H4 (cell line): ENCODE measurements at places on chromosomes 1 and 21. TPM values are rescaled to one million over a fixed set of nuclear protein-coding genes. Genes with fewer than 3 reads are reported as not detected.

- no peak for DNase-seq
These were observed 8.9 kb upstream of the MUTYH start for GRCh38 chr1:45348966-45349677.

- DNase-seq: peak; percentile 39
These were observed 253.1 kb upstream of the FGGY start for GRCh38 chr1:59043796-59044195.

DNA sequence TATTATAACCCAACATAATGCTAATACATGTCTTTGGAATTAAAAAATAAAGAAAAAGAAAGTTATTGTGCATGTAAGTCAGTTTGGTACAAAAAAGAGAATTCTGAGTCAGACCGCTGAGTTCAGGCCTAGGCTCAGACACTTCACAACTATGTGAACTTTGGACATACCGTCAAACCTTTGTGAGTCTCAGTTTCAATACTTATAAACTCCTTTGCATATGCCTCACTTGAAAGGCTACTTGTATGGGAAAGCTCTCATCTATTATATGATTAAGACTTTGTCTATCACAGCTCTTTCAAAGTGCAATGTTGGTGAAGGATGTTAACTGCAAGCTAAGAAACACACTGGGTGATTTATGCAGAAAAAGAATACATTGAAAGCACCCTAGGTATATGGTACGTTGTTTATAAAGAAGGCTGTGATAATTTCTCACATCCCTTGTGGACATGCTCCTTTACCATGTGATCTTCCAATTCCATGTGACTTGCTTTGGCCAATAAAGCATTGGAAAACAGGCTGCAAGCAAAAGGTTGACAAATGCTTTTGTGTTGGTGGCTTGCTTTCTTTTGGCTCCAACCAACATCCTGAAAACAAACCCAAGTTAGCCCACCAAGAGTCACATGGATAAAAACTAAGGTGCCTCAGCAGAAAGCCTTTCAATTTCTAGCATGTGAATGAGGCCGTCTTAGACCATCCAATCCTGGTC, 49.6 kb downstream of the INTS7 start:
- no peak for DNase-seq

DNA sequence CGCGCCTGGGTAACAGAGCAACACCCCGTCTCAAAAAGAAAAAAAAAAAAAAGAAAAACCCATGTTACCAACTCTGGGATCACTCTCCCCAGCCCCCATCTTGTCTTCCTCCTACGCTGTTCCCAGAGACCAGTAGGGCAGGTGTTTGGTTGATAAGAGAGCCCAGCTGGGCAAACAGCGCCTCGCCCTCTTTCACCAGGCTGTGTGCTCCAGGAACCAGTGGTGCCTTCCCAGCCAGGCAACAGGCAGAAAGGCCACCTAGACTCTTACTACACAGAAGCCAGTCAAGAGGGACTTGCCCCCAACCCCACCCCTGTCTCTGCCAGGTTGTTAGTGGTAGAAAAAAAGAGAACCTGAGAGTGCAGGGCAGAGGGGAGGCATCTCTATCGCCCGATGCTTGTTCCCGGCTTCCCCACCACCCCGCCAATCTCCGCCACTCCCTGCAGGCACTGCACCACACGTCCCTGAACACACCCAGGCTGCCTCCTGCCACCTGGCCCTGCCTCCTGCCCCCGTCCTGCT, 14.0 kb upstream of the CTRC start:
- no peak for DNase-seq

GRCh38 chr1:24443241-24443656, 27.6 kb downstream of the NIPAL3 start:
- no peak for DNase-seq

- DNase-seq: no peak
These were observed 13.7 kb downstream of the SKI start for GRCh38 chr1:2241820-2242219.

GRCh38 chr21:44394733-44395132, 41.3 kb downstream of the TRPM2 start:
- DNase-seq: no peak

DNA sequence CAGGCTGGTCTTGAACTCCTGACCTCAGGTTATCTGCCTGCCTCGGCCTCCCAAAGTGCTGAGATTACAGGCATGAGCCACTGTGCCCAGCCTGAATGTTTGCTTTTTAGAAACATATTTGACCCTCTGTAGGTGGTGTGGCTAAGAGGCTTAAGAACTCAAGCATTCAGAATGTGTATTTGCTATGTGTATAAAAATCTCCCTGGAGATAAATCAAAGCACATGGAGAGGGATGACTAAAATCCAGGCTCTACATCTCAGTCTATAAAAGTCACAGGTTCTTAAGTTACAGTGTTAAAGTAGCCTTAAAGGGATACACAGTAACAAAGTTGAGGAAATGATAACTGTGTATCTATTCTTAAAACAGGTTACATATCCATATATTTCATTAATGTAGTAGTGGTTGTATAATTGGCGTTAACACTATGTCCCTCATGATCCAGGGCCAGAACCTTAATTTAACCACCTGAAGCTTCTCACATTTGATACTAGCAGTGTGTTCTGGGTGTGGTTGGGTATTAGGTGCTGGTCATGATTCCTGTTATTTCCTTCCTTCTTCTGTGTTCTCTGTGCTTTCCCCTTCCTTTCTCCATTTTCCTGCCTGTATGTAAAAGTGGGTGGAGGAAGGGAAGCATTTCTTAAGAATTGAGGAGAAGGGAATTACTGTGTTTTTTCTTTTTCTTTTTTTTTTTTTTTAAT, 16.2 kb downstream of the GIPC2 start:
- no peak for DNase-seq

- DNase-seq: peak; percentile 67
These were observed 9.0 kb downstream of the PRDX1 start for GRCh38 chr1:45512641-45513054.

DNA sequence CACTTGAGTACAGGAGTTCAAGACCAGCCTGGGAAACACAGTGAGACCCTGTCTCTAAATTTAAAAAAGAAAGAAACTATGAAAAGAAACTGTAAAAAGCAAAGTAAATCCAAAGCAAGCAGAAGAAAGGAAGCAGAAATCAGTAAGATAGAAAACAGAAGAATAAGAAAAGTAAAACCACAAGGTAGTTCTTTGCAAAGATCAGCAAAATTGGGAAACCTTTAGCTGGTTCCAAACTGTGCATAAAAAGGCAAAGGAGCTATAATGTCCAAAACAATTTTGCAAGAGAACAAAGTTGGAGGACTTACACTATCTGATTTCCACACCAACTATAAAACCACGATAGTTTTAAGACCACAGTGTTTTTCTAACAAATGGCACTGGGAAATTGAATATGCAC, 218.8 kb downstream of the RPS6KC1 start:
- no peak for DNase-seq

DNA sequence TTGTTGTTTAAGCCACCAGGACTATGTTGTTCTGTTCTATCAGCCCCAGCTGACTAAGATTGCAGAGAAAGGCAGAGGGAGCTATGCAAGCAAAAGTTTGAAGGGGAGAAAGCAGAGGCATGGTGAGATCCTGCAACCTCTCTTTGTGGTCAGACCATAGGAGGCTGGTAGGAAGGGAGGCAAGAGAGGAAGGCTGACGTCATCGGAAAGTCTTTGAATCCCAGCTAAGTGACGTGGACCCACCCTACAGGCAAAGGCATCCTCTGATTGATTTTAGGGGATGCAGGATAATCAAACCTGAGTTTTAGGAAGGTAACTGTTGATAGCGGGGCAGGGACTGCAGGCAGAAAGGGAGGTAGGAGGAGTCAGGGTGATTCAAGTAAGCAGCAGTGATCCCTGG, 23.3 kb upstream of the TNNI1 start:
- no peak for DNase-seq

DNA sequence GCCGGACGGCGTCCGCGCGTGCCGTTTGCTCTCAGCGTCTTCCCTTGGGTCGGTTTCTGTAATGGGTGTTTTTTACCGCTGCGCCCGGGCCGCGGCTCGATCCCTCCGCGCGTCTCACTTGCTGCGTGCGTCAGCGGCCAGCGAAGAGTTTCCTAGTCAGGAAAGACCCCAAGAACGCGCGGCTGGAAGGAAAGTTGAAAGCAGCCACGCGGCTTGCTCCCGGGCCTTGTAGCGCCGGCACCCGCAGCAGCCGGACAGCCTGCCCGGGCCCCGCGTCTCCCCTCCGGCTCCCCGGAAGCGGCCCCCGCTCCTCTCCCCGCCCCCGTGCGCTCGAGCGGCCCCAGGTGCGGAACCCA, 159.8 kb downstream of the RUNX1 start:
- peak; percentile 52 for DNase-seq

- DNase-seq: no peak
These were observed 360.6 kb upstream of the USP24 start for GRCh38 chr1:55575571-55576279.

- no peak for DNase-seq
These were observed 473.8 kb upstream of the PKN2 start for GRCh38 chr1:88210103-88210787.

DNA sequence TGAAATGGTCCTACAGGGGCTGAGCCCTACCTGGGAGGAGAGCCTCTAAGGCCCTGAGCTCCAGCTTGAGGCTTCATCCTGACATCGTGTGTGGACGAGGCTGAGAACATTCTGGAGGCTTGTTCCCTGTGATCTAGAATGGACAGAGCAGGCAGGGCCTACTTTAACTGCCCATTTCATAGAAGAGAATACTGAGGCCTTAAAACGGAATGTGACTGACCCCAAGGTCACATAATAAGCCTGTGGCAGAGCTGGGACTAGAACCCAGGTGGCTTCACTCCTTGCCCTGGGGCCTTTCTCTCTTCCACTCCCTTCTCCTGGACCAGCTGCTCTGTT, 6.0 kb upstream of the SDC3 start:
- DNase-seq: no peak

GRCh38 chr1:26237230-26237966, 3.4 kb downstream of the CEP85 start:
- DNase-seq: peak; percentile 67

- DNase-seq: no peak
These were observed 10.0 kb downstream of the MRPS6 start for GRCh38 chr21:34083357-34083756.

DNA sequence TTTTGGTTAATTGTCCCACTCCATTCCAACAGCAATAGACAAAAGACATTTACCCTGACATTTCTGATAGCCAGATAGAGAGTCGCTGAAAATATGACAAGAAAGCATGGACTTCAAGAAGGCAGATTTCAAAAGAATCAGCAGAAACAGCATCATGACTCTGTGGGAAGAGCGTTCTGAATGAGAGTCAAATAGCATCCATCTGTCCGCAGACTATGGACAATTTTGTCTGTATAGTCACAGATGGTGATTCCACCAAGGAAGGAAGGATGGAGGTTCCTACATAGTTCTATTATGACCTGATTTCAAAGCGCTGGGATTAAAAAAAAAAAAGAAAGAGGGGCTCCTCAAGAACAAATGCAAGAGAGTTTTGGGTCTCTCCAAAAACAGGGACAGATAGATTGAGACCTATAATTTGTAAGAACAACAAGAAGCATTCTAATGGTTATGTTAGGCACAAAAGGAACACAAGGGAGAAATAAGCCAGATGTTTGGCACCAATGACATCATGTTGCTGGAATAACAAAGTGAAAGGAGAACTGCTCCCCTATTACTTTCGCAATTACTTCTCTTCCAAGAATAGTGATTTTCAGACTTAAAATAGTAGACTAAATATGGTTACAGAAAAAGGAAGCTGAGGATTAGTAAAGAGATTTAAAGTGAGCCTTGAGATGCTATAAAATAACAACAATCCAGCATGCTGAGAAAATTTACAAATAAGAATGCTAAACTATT, 28.5 kb downstream of the NIBAN1 start:
- no peak for DNase-seq

DNA sequence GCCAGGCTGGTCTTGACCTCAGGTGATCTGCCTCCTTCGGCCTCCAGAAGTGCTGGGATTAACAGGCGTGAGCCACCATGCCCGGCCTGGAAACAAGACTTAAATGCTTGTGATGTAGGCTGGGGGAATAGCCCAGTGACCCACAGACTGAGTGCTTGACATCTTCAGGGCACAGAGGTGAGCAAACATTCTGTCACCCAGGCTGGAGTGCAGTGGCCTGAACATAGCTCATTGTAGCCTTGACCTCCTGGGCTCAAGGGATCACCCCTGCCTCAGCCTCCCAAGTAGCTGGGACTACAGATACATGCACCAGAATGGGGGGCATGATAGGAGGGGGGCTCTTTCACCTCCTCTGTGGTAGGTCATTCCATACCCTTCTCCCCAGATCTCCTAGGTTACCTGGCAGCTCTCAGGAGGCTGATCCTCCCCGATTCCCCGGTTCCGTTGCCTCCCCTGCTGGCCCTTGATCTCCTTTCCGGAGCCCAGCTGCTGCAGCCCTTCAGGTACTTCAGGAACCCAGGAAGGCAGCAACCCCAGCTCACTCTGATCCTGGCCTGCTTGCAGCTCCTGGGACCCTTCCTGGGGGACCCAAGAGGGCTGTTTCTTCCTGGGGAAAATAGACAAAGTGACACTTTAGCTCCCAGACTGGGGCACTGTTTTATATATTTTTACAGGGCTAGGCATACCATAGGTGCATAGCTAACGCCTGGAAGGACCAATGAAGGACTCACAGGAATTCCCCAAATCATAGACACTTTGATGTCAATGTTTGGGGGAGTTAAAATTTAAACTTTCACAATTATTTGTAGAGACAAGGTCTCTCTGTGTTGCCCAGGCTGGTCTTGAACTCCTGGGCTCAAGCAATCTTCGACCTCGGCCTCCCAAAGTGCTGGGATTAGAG, 11.8 kb downstream of the SPATA21 start:
- DNase-seq: no peak

- DNase-seq: no peak
These were observed 670 bp downstream of the CLSTN1 start for GRCh38 chr1:9822897-9823692.

DNA sequence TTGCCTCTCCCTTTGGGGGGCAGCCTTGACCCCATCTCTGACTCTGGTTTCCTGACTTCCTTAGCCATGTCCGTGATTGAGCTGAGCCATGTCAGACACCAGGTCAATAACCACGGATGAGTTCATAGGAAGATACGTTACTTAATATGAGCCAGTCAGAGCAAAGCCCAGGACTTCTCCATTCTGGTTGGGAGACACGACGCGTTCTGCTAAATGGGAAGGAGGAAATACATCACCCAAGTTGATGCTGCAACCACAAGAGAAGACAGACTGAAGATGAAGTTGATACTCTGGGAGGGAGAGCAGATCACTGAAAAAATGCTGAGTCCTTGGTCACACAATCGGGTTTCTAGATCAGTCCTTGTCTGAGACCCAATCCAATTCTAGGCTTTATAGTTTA, 90.9 kb downstream of the MATN1 start:
- DNase-seq: no peak

GRCh38 chr1:158140764-158141192, 39.9 kb upstream of the CD1D start:
- no peak for DNase-seq

DNA sequence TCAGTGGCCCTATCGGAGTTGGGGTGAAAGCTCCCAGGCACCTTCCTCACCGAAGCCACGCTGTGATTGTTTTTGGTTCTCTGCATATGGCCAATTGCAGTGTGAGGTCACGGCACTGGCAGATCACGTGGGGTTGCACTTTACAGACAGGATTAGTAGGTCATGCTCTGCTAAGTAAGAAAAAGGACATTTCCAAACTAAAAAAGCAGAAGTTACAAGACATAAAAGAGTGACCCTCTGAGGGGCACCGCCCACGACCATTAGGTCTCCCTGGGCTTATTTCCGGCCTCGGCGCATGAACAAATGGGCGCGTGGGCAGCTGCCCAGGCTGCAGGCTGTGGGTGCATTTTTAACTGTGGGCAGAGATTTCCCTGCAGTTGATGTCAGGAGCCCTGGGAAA, 2.0 kb downstream of the CAPN9 start:
- DNase-seq: no peak

Gene HSPA6
- 0.15 and 0.16 TPM in 2 replicates for total RNA-seq

Gene DNALI1
- 0.64 TPM in 1 of 2 replicates, not detected in the other for total RNA-seq

Gene IGSF5
- total RNA-seq: 0.04 and 0.19 TPM in 2 replicates
